ENCODE measurements at places on chromosomes 5 and 9. TPM values are rescaled to one million over a fixed set of nuclear protein-coding genes. Genes with fewer than 3 reads are reported as not detected.

DNA sequence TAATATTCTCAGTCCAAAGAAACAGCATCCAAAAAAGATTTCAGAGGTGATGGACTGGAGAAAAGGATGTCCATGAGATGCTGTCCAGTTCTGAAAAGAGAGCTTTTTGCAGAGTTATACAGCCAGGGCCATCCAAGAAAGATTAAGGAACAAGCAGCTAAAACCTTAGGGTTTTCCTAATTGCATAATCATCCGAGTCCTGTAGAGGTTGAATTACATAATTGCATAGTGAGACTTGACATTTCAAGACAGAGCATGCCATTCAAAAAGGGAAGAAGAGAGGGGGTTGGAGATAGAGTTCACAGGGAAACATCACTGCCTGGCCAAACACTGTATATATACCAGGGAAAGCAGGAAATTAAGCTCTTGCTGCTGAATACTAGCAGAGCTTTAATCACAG, 1729.2 kb upstream of the WWC1 start:
- 0 out of 2 replicates have a peak, but pooled peaks cover 5% of the 10 kb centered on the region for H3K36me3 ChIP-seq
- DNase-seq, result peak; percentile 3
- no peak overlapping the region for H3K27ac ChIP-seq
- H3K4me3 ChIP-seq, result no peak overlapping the region

DNA sequence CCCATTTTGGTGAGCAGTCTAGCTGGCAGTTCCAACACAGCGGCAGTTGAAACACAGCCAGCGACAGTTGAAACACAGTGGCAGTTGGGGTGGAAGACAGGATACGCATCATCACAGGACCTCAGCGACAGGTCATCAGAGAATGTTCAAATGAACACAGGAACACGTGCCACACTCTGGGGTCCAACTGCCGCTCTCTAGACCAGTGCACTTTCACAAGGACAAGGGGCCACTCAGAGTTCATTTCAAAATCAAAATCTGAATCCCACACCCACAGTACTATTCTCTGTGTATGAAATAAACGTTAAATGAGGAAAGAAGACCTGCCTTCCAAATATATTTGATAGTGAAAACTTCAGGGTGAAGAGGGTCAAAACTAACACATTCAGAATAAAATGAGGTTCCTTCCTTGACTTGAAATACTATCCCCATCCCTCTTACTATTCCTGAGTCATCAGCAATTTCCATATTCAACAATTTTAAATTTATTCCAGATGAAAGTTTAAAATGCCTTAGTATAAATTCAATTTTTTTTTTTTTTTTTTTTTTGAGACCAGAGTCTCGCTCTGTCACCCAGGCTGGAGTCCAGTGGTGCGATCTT, 53.0 kb upstream of the SIMC1 start:
- H3K27me3 ChIP-seq, result no peaks in the 10 kb centered on the region
- H3K36me3 ChIP-seq, result no peaks in the 10 kb centered on the region
- DNase-seq, result no peak
- no peaks in the 10 kb centered on the region for H3K4me1 ChIP-seq
- no peak overlapping the region for H3K4me3 ChIP-seq
- no peak overlapping the region for H3K27ac ChIP-seq

DNA sequence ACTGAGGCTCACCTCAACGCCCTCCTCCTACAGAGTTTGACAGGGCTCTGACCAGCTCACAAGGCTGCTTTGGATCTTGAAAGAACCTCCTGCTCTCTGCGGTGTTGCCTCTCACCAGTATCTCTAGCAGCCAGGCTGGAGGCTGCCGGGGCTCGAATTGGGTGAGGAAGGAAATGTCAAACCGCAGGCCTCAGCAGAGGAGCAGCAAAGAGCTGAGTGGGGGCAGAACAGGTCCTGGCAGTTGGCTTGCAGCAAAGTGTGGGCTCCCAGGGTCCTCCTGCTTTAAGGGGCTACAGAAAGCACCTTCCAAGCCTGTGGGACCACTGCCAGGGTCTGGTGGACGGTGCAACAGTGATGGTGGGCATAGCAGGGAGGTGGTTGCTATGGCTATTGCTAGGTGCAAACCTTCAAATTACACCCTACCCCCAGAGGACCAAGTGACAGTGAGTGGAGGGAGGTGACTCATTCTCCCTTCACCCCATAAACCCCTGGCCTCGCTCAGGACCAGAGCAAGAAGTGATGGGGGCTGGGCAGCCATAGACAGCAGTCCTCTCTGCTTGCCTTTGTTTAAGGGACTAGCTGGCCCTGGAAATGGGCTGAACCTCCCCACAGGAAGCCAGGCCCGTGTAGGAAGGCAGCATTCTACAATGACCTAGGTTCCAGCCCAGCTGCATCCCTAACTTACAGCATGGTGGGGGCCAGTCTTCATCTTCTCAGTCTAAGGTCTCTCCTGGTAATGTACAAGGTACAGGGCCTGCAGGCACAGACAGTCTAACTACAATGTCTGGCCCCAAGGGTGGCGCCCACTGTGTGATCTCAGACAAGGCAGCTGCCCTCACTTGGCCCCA, 18.7 kb downstream of the LCP2 start:
- peak; percentile 28 for DNase-seq
- peak overlapping the region; percentile 72 for H3K27ac ChIP-seq
- no peak overlapping the region for H3K4me3 ChIP-seq

Gene MINAR2
- total RNA-seq, result not detected

DNA sequence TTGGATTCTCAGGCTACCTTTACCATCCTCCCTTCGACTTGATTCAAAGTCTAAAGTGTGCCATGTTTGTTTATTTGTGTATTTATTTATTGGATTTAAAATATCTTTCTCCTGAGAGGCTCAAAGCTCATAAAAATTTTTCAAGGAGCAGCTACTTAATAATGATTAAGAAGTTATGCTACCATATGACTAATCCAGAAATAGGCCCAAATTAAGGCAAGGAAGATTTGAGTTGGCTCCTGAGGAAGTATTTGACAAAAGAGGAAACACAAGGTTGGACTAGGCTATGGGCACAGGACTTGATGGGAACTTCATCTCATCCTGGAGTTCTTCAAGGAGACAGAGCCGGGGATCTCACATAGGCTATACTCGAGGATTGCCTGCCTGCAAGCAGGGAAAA, 22.4 kb upstream of the PPP2CA start:
- no peak overlapping the region for H3K4me3 ChIP-seq
- H3K27ac ChIP-seq, result no peak overlapping the region
- H3K27me3 ChIP-seq, result no peaks in the 10 kb centered on the region
- H3K4me1 ChIP-seq, result peaks cover 25% of the 10 kb centered on the region
- no peaks in the 10 kb centered on the region for H3K36me3 ChIP-seq

- no peaks in the 10 kb centered on the region for H3K27me3 ChIP-seq
- no peak overlapping the region for H3K27ac ChIP-seq
- no peaks in the 10 kb centered on the region for H3K36me3 ChIP-seq
- no peak overlapping the region for H3K4me3 ChIP-seq
- H3K4me1 ChIP-seq, result no peaks in the 10 kb centered on the region
- no peak for DNase-seq
Measured at GRCh38 chr5:105430516-105430915, 1867.9 kb upstream of the NUDT12 start.

DNA sequence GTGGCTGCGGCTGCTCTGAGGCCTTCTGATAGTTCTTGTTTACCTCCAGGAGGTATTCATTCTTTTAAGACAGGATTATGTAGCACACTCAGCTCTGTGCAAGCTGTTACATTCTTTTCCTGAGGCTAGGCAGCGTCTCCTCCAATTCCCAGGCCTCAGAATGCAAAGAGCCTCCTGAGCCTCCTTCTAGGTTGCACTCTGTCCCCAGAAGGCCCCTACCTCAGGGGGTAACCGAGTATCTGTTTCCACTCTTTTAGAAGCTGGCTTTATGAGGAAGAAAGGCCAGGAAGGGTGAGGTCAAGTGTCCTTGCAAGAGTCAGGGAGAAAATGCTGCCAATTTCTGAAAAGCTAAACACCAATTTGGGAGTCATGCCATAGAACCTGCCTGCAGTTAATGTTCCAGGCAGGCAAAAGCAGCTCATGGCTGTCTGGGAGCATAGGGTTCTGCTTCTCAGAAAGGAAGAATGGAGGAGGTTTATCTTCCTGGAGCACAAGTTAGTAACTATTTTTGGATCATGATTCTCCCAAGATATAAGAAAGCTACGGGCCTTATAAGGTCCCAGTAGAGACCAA, 178.9 kb downstream of the SEMA6A start:
- H3K4me1 ChIP-seq, result no peaks in the 10 kb centered on the region
- H3K4me3 ChIP-seq, result no peak overlapping the region
- no peak for DNase-seq
- no peak overlapping the region for H3K27ac ChIP-seq
- no peaks in the 10 kb centered on the region for H3K27me3 ChIP-seq

Gene ADAMTS19
- 27.4 TPM for total RNA-seq

DNA sequence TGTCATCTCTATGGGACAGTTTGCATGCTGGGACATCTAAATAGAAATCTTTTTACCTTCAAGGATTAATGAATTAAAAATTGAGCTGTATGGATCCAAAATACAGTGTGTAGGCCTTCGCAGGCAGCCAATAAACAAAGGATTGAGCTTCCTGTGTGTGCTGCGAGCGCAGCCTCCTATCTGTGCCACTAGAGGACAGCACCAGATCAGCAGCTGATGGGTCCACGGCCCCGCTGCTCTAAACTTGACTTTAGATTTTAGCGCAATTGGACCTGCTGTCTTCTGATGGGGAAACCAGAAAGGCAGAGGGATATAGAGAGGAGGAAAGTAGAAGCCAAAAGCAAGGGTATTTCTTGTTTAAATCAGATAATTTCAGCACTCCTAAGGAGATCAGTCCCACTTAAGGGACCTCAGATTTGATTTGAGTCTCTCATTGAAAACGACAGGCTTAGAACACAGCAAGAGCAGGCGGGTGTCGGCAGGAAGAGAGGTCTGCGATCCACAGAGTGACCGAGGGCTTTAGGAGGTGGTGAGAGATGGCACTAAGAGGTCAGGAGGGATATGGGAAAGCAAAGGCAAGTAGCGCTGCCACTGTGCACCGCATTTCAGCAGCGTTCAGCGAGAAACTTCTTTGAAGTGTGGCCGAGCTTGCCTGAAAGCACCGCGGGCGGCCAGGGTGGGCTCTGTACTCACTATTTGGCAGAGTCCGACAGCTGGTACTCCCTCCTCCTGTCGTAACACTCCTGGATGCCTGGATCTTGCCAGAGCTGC, 214.3 kb downstream of the GNA14 start:
- no peaks in the 10 kb centered on the region for H3K36me3 ChIP-seq
- no peak overlapping the region for H3K4me3 ChIP-seq
- no peaks in the 10 kb centered on the region for H3K4me1 ChIP-seq
- no peaks in the 10 kb centered on the region for H3K27me3 ChIP-seq
- peak; percentile 88 for DNase-seq

Gene PCDHB11
- total RNA-seq, result 1.3 TPM

DNA sequence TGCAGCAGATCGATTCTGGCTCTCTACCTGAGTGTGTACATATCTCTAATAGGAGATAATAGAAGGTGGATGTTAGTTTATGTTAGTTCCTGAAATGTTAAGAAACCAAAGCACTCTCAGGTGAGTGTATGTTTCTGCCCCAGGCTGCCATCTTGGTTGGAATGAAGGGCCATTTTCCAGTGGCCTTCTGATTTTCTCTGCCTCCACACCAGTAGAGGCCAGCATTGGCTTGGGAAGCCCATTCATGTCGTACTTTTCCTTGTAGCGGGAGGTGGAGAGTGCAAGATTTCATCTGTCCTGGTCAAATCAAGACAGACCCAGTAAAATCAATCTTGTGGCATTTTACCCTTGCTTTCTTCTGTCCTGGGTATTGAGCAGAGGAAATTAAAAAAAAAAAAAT, 91.0 kb downstream of the GAS1 start:
- no peak overlapping the region for H3K4me3 ChIP-seq
- H3K27ac ChIP-seq, result no peak overlapping the region
- no peaks in the 10 kb centered on the region for H3K27me3 ChIP-seq

DNA sequence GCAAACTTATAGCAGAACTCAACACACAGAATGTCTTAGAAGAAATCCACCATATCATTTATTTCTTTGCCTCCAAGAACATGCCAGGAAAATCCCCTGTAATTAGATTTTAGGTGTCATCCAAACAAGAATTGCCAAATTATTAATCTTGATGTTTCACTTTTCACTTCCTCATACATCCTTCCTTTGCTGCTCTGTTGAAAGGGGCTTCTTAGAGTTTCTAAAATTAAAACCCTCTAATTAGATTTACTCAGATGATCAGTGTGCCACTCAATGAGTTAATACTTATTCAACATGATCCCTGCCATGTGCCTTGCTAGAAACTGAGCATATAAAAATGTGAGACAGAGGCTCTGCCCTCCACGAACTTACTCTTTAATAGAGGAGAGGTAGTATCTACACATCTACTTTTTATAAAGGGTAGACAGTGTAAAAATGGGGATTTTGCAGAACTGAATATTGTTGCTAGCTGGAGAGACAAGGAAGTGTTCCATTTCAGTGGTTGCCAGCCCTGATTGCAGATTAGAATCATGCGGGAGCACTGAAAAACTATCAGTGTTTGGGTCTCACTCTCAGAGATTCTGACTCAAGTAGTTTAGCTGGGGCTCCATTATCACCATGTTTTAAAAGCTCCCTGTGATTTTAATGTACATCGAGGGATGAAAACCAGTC, 498.4 kb downstream of the TLE4 start:
- DNase-seq, result no peak
- no peak overlapping the region for H3K27ac ChIP-seq
- H3K4me1 ChIP-seq, result peaks cover 16% of the 10 kb centered on the region
- no peaks in the 10 kb centered on the region for H3K36me3 ChIP-seq
- no peaks in the 10 kb centered on the region for H3K27me3 ChIP-seq

Gene SPINK5
- total RNA-seq, result 4.5 TPM

DNA sequence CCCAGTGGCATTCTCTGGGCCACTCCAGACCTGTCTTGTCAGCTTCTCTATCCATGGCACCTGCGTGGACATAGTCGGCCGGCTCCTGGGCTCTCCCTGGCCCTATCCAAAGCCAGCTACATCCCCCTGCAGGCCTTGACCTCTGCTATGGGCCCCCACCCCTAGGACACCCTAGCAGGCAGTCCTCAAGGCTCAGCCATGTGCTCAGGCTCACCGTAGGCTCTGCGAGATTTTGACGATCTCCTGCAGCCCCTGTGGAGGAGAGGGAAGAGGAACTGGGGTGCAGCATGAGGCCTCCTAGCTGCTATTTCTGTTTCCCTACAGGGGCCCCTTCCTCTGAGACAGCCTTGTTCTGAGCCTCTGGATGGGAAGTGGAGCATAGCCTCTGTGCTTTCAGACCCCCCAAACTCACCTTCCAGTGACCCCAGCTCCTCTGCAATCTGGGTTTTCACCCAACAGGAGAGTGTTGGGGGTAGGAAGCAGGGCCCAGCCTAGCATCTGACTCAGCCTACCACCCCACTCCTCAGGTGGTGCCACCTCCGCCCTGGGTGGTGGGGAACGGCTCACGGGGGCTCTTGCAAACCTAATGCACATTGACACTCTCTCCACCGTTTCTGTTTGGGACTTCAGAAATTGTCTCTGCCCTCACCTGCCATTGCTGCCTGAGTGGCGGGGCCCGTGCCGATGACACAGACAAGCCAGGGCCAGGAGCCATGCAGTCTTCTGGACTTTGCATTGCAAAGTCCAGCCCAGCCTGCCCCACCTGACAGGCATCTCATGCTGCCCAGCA, 36.7 kb downstream of the HRH2 start:
- peaks cover 23% of the 10 kb centered on the region for H3K4me1 ChIP-seq
- no peak overlapping the region for H3K27ac ChIP-seq
- no peaks in the 10 kb centered on the region for H3K36me3 ChIP-seq
- no peak overlapping the region for H3K4me3 ChIP-seq

Gene TMEM232
- total RNA-seq, result 4.4 TPM
